Mesenchymal stem cell (in vitro differentiated cells and primary cell): ENCODE measurements at places on chromosomes 1 and 21.

DNA sequence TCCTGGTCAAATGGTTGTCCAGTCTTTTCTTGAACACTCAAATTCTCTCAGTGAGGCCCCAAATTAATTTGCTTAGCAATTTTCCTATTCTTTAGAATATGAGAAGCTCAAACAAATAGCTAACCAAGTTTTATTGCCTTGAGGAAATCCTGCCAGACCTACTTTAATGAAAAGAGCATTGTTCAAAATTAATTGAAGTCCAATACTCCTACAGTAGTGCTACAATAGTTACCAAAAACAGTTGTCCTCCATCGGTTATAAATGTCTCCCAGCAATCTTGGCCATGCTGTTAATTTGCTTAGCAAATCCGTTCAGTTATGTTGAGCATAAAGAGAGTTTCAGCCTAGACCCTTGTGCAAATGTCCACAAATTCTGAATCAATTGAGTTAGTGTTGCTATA is 112.9 kb downstream of the MAB21L3 start:
- no peak overlapping the region for H3K4me3 ChIP-seq
- DNase-seq, result no peak
- H3K27me3 ChIP-seq, result peaks cover 38% of the 10 kb centered on the region
- H3K27ac ChIP-seq, result no peak overlapping the region
- H3K4me1 ChIP-seq, result no peaks in the 10 kb centered on the region
- no peaks in the 10 kb centered on the region for H3K36me3 ChIP-seq

GRCh38 chr1:92859400-92860039 is 27.7 kb downstream of the RPL5 start:
- H3K27me3 ChIP-seq, result no peaks in the 10 kb centered on the region
- no peak for DNase-seq

- H3K4me1 ChIP-seq, result no peaks in the 10 kb centered on the region
- peaks cover 8% of the 10 kb centered on the region for H3K27me3 ChIP-seq
- no peak overlapping the region for H3K27ac ChIP-seq
- DNase-seq, result no peak
- H3K36me3 ChIP-seq, result peaks cover 31% of the 10 kb centered on the region
- no peak overlapping the region for H3K4me3 ChIP-seq
Measured at GRCh38 chr1:33519240-33519884, 46.9 kb downstream of the ZSCAN20 start.

DNA sequence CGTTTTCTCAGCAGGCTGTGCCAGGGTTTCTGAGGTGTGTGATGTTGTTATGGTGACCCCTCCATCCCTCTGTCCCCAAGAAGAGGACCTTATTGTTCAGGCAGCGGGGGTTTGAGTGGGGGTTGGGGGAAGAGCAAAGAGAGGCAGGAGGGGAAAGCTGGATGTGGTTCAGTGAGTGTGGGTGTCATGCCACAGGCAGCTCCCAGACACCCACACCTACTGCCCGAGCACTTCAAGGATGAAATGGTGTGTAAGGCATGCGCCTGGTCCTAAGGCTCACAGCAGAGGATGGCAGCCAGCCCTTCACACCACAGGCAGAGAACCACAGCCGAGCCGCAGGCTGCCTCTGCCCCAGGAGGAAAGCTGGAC is 49.9 kb upstream of the STUM start:
- peaks cover 27% of the 10 kb centered on the region for H3K27me3 ChIP-seq
- no peak overlapping the region for H3K27ac ChIP-seq

DNA sequence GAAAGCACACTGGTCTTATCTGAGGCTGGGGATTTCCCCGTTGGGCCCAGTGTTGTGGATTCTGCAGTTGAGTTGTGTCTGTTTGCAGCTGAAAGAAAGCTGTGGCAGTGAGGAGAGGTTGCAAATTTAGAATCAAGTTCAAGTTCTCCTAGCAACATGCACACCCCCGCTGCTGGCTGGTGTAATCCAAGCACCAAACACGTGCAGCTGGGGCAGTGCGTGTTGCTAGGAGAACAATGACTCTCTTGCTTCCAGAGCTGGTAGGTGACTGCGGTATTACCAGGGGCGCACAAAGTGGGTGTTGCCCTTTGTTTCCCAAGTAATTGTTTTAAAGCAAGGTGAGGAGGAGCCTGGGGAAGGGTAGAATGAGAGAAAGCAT is 91.5 kb downstream of the IER5 start:
- H3K4me1 ChIP-seq, result peaks cover 3% of the 10 kb centered on the region
- H3K36me3 ChIP-seq, result no peaks in the 10 kb centered on the region
- H3K27ac ChIP-seq, result no peak overlapping the region
- peak overlapping the region; percentile 6 for H3K4me3 ChIP-seq

- DNase-seq, result peak; percentile 79
- H3K4me1 ChIP-seq, result peaks cover 10% of the 10 kb centered on the region
- no peaks in the 10 kb centered on the region for H3K27me3 ChIP-seq
- H3K27ac ChIP-seq, result peak overlapping the region; percentile 89
- H3K4me3 ChIP-seq, result no peak overlapping the region
Measured at GRCh38 chr1:239816081-239816782, 275.5 kb upstream of the FMN2 start.

- H3K27me3 ChIP-seq, result no peaks in the 10 kb centered on the region
- H3K27ac ChIP-seq, result no peak overlapping the region
- no peak overlapping the region for H3K4me3 ChIP-seq
- H3K36me3 ChIP-seq, result no peaks in the 10 kb centered on the region
- peaks cover 4% of the 10 kb centered on the region for H3K4me1 ChIP-seq
- peak; percentile 73 for DNase-seq
Measured at GRCh38 chr1:91924146-91924545, 25.1 kb upstream of the BRDT start.

DNA sequence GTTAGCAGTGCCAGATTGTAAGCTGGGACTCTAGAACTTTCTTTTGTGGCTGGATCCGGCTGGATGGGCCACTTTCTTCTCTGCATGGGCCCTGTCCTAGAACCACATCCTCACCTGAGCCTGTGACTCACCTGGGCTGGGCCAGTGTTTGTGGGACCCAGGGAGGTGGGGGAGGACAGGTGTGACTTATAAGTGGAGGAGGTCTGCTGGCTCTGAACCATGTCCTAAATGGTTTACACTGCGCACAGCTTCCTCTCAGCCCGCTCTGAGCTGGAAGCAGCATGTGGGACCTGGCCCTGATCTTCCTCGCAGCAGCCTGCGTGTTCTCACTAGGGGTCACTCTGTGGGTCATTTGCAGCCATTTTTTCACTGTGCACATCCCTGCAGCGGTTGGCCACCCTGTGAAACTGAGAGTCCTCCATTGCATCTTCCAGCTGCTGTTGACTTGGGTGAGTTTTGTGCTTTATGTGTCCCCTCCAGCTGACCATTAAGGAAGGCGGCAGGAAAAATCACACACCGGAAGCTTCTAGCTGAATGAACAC is at the start of gene AADACL3:
AADACL3 (plus strand) TSS at position 215 of the 542 bp plus-strand sequence; CDS start at position 282, 67 bp downstream.
- H3K4me3 ChIP-seq, result no peak within 1 kb of the TSS
- DNase-seq, result no peak
- H3K36me3 ChIP-seq, result no peaks in the 10 kb centered on the region
- H3K27ac ChIP-seq, result no peak within 1 kb of the TSS
- H3K4me1 ChIP-seq, result no peaks in the 10 kb centered on the region
